ENCODE measurements at places on chromosomes 1 and 21. TPM values are rescaled to one million over a fixed set of nuclear protein-coding genes. Genes with fewer than 3 reads are reported as not detected.

DNA sequence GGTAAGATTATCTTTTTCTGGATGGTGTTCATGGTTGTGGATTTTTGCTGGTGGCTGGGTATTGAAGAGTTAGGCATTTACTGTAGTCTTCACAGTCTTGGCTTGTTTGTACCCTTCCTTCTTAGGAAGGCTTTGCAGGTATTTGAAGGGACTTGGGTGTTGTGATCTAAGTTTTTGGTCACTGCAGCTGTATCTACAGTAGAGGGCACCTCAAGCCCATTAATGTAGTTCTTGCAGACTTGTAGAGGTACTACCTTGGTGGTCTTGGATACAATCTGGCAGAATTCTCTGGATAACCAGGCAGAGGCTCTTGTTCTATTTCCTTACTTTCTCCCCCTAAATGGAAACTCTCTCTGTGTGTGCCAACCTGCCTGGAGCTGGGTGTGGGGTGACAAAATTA, 155.8 kb upstream of the BRINP3 start:
- no peak for ATAC-seq

Gene IL12RB2
- 1.3 TPM for total RNA-seq

DNA sequence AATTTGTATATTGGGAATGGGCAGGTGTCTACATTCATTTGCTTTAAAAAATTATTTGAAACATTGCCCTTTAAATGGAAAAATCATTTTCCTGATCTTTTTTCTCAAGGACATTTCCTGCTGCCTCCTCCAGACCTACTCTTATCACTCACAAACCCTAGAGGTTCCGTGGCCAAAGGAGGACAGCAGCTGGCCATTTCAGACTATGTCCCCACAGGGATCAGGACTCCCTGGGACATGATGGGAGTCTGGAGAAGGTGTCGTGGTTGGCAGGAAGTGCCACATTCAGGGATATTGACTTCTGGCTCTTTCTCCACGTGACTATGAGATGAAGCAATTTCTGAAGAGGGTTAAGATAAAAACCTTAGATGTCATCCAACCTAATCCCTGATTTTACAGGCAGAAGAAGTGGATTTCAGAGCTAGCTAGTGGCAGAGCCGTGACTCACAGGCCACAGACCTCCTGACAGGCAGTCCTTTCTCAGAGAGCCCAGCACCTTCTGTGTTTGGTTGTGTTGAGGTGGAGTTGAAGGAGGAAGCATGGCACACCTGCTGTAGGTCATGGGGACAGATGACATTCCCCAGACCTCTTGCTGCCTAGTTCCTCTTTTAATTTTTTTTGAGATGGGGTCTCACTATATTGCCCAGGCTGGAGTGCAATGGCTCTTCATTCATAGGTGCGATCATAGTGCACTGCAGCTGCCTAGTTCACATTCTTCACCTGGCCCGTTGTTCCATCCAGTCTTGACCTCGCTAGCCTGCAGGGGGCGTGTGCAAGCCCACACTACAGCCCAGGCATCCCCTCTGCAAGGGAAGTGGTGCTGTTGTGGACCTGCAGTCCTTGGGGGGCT, 25.5 kb upstream of the IL10 start:
- ATAC-seq = peak; percentile 44

- ATAC-seq = no peak
Measured at GRCh38 chr1:185578293-185578692, 155.9 kb upstream of the HMCN1 start.

DNA sequence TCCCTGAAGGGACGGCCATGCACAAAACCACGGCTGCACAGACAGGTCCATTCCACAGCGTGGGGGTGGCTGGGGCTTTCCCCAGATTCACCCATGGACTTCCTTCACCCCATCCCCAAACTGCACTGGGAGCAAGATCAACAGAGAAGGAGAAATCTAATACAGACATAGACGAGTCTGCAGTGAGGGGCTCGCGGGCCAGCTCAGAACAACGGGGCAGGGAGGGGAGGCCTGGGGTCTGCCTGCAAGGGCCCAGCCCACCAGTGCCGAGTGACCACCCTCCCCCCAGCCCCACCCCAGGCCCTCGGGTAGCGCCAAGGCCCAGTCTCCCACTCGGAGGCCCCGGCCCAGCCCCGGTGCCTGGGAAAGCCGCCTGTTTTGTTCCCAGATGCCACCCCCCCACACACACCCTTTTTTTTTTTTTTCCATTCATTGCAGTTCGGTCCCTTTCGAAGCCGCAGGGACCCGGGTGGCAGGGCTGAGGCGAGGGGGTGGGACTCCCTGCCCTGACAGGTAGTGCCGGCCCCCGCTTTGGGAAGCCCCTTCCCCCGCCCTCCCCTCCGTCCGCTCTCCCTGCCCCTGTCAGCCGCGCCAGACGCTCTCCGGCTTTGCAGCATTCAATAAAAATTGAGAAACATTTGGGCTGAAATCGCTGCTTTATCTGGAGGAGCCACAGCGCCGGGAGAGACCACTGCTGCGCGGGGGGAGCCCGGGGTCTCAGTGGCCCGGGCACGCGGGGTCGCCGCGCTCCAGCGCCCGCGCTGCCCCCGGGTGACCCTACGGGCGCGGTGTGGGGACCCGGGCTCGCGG, 543 bp upstream of the EPHB2 start:
- ATAC-seq = no peak

Gene SERTAD4
- total RNA-seq = 8.7 TPM

- ATAC-seq = no peak
Measured at GRCh38 chr21:34953950-34954349, 95.2 kb downstream of the RUNX1 start.

- no peak for ATAC-seq
Measured at GRCh38 chr1:104706631-104707147, 957.0 kb downstream of the AMY1C start.

- no peak for ATAC-seq
Measured at GRCh38 chr1:199168888-199169585, 530.2 kb downstream of the PTPRC start.

GRCh38 chr21:41933313-41934079, 20.3 kb downstream of the C2CD2 start:
- no peak for ATAC-seq

DNA sequence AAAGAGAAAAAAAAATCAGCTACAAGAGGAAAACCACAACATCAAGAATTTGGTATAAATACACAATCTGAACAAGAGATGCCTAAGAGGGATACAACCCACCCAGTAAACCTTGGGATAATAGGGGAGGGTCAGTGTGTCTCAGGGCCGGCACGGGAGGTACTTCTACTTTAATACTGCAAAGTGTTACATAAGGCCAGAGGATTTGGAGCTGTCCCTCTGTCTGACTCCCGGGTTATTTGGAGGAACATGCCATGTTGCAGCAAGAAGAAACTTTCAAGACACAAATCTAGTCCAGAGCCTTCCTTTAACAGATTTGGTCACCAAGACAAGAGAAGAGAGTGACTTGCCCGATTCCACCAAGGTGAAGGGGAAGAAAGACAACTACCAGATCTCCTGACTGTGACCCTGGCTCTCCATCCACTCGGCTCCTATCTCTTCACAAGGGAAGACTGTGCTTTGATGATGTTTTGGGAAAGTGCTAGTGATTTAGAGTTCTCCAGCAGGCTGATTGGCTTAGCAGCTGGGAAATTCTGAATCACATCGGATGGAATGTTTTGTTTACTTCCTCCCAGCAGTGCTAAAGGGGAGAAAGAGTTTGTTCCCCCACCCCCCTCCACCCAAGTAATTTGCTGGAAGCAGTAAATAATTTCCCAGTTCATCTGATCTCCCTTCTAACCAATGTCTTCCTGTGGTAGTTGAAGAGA, 29.3 kb downstream of the SGIP1 start:
- ATAC-seq = no peak

- ATAC-seq = peak; percentile 94
Measured at GRCh38 chr1:185483664-185484450, 166.8 kb upstream of the IVNS1ABP start.

- ATAC-seq = no peak
Measured at GRCh38 chr21:32888971-32889370, 117.4 kb upstream of the PAXBP1 start.

DNA sequence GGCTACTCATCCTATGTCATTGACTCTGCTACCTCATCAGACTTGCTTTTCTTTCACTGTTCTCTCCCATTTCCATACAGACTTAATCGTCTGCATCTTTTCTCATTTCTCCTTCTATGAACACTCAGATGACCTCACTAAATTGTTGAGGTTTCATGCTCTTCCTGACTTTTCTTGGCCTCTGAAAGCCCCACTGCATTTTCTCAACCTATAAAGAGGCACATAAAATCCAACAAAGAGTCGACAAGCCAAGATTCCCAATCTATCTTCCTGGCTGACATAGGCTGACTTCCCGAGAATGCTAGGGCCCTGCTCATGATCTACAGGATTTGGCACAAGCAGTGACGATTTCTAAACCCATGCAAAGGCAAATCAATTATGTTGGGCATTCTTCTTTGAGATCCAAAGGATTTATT, 280.8 kb upstream of the DPYD start:
- ATAC-seq = no peak

Gene RNASEL
- total RNA-seq = 6.1 TPM

Gene GJA9
- total RNA-seq = 0.44 TPM

Gene CA6
- not detected for total RNA-seq

Gene MYBPHL
- 0.76 TPM for total RNA-seq

Gene S100A12
- 65.2 TPM for total RNA-seq

Gene SLC1A7
- total RNA-seq = not detected

DNA sequence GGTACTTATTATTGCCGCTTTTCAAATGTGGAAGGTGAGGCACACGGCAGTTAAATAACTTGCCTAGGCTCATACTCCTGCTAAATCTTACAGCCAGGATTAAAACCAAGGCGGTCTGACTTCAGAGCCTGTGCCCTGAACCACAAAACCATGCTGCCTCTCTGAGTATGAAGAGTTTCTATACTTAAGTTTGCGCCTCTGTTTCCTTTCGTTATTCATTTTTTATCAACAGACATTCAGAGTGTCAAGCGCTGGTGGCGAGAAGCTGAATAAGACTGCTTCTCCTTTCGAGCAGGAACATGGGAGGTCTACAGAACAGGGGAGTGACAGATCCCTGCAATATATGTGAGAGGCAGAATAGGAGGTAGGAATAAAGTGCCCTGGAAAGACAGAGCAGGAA, 96.0 kb upstream of the DUSP10 start:
- ATAC-seq = no peak

Gene C1orf167
- 0.84 TPM for total RNA-seq

- peak; percentile 50 for ATAC-seq
Measured at GRCh38 chr1:85654066-85654782, 54.0 kb downstream of the ZNHIT6 start.

Gene ABCG1
- total RNA-seq = 4.2 TPM

DNA sequence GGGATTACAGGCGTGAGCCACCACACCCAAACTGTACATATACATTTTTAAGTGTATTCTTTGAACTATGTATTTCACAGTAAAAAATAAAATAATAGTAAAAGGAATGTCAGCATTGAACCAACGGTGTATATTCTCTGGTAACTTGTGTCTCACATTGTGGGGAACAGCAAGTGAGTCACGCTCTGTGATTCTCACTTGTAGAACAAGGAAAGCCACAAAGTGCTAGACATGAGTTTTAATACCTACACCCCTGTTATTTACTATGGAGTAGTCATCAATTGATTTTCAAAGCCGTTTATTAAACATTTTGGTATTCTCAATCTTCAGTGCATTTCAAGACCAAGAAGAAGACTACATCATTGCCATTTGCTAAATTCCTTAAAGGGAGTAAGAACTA, 197.2 kb downstream of the GPATCH2 start:
- ATAC-seq = no peak

DNA sequence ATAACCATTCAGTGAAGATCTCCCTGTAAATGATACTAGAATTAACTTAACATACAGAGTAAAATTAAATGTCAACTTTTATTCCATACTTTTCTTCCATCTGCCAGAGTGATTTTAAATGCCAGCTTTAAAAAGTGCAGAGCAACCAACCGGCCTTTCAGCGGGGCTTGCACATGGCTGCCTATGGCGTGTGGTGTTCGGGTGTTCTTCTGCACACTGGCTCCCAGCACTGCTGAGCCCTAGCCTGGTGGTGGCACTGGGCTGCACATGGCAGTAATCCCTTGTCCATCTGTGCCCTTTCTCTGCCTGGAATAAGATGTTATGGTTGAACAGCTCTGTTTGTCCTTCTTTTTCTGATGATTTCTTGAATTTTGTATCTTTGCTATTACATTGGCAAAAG, 156.3 kb downstream of the SNX7 start:
- no peak for ATAC-seq

GRCh38 chr1:12658531-12659453, 14.9 kb downstream of the AADACL4 start:
- peak; percentile 91 for ATAC-seq

Gene HSPG2
- total RNA-seq = 91.0 TPM

GRCh38 chr1:223652436-223652941, 13.0 kb downstream of the CAPN8 start:
- peak; percentile 67 for ATAC-seq

Gene RYR2
- total RNA-seq = 0.28 TPM
